ENCODE measurements at places on chromosomes 11 and 22.

DNA sequence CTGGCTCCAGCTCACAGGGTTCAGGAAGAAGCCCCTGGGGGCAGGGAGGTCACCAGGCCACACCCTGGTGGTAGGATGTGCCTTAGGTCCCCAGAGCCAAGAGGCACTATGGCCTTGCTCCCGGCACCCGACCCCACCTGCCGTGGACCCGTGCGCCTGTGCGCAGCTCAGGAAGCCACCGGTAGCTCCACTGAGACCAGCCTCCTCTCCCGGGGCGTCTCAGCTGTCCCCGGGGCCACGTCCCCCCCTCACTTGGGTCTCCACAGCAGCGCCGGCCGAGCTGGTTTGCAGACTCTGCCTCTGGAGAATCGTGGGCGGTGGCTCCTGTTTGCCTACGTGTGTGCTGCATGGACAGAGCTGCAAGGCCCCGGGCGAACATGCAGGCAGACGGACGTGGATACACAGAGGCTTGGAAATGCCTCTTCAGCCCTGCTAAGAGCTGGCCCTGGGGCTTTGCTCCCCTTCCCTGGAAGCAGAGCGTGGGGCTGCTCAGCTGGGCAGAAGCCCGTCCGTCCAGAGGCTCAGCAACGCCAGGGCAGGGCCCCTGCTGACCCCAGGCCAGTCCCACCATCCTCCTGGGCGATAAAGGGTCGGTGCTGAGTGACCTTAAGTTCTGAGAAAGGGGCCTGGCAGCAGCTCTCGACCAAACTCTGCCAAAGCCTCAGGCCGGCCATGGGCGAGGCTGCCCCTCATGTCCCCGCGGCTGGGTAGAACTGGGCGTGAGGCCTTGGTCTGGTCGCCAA is 15.3 kb upstream of the MUC5B start:
- DNase-seq = no peak

DNA sequence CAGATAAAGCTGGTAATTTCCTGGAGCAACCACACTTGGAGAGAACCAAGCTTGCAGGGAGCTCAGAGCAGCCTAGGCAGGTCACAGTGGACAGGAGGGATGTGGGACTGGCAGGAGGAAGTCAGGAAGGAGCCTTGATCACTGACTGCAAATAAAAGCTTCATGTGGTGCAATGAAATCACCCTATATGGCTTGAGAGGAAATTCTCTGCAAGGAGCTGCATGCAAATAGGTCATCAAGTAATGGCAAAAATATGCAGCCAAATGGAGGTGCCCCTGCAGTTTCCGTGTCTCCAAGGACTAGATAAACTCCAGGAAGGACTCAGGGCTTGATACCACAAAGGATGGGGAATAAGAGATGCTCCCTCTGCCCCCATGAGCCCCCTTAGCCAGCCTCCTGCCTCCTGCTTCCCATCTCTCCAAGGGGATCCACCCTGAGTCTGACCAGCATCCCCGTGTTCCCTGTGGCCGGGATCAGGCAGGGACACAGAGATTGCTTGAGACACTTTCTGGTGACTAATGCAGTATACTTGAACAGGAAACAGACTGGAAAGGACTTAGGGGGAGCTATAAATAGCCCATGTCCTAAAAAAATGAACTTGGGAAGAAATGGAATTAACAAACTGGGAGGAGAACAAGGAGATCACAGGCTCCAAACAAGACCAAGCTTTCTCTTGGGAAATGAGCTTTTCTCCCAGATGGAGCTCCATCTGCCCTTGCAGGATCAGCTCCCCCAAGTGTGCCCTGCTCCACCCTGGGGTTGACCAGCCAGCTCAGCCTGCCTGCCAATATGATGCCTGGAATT is 23.9 kb upstream of the MICAL2 start:
- no peak for DNase-seq

- DNase-seq = no peak
Observed at GRCh38 chr11:103652013-103652412, 384.4 kb upstream of the DDI1 start.

- DNase-seq = no peak
Observed at GRCh38 chr11:15468466-15468865, 353.7 kb downstream of the INSC start.

GRCh38 chr11:2915473-2915872 is 13.7 kb downstream of the PHLDA2 start:
- DNase-seq = no peak
